Astrocyte of the spinal cord (primary cell): ENCODE measurements at places on chromosomes 6 and 20.

- no peak for DNase-seq
Observed at GRCh38 chr6:79127660-79128059, 49.6 kb upstream of the PHIP start.

DNA sequence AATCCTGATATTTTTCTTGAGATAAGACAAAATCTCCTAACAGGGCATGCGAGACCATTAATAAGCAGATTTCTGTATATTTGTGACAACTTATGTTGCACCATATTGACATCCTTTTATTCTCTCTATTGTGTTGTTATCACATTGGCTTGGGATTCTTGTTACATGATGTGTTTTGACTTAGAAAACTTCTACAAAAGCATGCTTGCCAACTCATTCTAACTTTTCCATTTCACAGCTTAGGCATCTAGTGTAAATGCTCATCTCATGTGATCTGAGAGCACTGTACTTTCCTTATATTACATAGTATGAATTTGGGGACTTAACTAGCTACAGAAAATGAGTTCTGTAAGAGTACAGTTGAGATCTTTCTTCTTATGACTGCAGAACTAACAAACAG lies 1040.7 kb upstream of the ADGRB3 start:
- peak; percentile 2 for DNase-seq

GRCh38 chr6:43127180-43127579 lies 43.9 kb upstream of the SRF start:
- DNase-seq, result no peak

GRCh38 chr6:4133941-4134838 lies 1.2 kb downstream of the ECI2 start:
- peak; percentile 24 for DNase-seq

DNA sequence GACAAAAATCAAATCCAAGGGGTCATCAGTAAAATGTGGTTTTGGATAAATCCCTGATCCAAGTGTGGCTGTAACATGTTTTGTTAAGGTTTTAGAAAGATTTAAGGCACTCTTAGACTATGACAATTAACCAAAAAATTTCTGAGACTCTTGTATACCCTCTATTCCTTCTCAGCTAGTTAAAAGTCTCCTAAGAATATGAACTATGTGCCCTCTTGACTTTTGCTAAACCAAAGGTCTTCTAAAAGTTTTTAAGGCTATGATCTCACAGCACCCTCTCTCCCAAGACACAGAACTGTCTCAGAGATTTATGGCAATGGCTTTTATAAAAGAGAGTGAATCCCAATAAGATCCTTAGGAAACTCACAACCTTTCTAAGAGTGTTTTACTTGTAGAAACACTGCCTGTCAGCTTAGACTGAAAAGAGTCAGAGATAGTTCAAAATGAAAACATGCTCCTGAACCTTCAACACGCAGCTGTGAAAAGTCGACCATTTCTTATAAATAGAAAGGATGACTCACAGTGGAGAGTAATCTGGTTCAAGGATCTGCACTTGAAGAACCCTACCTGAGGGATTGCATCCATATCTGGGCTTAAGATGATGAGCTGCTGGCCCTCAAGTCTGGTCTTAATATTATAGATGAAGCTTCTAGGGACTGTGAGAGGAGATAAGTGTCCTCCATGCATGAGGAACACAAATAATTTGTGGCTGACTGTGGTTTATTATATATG lies 388.4 kb upstream of the GJE1 start:
- no peak for DNase-seq

DNA sequence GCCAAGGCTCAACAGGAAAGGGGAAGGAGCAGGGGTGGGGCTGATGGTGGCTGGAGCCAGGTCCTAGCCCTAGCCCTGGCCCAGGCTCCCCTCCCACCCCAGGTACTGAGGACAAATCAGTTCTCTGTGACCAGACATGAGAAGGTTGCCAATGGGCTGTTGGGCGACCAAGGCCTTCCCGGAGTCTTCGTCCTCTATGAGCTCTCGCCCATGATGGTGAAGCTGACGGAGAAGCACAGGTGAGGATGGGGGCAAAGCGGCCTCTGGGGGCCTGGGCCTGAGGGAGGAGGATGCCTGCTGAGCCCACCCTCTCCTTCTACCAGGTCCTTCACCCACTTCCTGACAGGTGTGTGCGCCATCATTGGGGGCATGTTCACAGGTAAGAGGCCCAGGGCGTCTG lies 15.0 kb downstream of the ERGIC3 start:
- DNase-seq, result no peak

- DNase-seq, result peak; percentile 74
Observed at GRCh38 chr20:44572551-44573500, 9.6 kb upstream of the PKIG start.

GRCh38 chr6:32581315-32582095 lies 8.1 kb downstream of the HLA-DRB1 start:
- DNase-seq, result no peak

- no peak for DNase-seq
Observed at GRCh38 chr20:37823296-37823980, 79.5 kb upstream of the VSTM2L start.
